ENCODE measurements at places on chromosomes 3 and 15. TPM values are rescaled to one million over a fixed set of nuclear protein-coding genes. Genes with fewer than 3 reads are reported as not detected.

- H3K27me3 ChIP-seq: no peaks in the 10 kb centered on the region
- H3K27ac ChIP-seq: no peak overlapping the region
- no peak for DNase-seq
- H3K4me1 ChIP-seq: no peaks in the 10 kb centered on the region
- H3K36me3 ChIP-seq: no peaks in the 10 kb centered on the region
These were observed 143.1 kb downstream of the NR2F2 start for GRCh38 chr15:96473556-96473955.

GRCh38 chr3:106347350-106347749, 478.5 kb upstream of the CBLB start:
- no peaks in the 10 kb centered on the region for H3K27me3 ChIP-seq
- H3K4me1 ChIP-seq: peaks cover 6% of the 10 kb centered on the region
- H3K27ac ChIP-seq: no peak overlapping the region
- no peak for DNase-seq
- H3K4me3 ChIP-seq: no peak overlapping the region
- H3K36me3 ChIP-seq: no peaks in the 10 kb centered on the region

DNA sequence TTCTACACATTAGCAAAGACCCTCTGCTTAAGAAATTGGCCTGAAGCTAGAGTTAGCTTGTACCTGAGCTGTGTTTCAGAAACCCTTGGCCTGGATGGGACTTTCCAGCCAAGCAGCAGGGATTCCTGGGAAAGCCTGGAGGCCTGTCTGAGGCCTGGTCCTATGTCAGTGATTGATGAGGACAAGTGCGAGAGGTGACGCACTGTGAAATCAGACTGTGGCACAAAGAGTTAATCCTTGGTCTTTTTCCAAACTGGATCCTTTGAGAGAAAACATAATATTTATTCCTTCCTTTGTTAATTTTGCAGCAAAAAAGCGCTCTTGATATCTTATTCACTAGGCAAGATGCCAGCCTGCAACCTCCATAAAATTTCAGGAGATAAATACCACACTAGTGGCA, 225.0 kb upstream of the ATP11B start:
- no peaks in the 10 kb centered on the region for H3K36me3 ChIP-seq
- DNase-seq: no peak
- H3K4me1 ChIP-seq: no peaks in the 10 kb centered on the region

GRCh38 chr15:89058876-89059405, 29.3 kb upstream of the ABHD2 start:
- no peaks in the 10 kb centered on the region for H3K27me3 ChIP-seq
- DNase-seq: no peak
- no peak overlapping the region for H3K27ac ChIP-seq
- H3K4me1 ChIP-seq: no peaks in the 10 kb centered on the region
- H3K36me3 ChIP-seq: no peaks in the 10 kb centered on the region

DNA sequence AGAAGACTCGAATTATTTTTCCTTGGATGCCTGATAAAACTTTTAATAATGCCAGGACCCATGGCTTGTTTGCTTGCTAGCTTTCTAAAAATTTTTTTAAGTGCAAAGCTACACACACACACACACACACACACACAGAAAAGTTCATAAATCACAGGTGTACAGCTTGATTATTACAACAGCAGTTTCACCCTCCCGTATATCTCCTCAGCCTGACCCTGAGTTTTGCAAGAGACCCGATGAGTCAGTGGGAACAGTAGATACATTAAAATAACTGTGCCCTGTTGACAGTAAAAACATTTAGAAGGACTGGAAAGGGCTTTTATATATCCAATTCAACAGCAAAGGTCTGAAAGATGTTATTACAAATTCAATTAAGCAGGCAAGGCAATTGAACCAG, 46.7 kb downstream of the EMC4 start:
- H3K27ac ChIP-seq: no peak overlapping the region
- H3K27me3 ChIP-seq: no peaks in the 10 kb centered on the region
- no peaks in the 10 kb centered on the region for H3K36me3 ChIP-seq
- DNase-seq: peak; percentile 87

- no peaks in the 10 kb centered on the region for H3K4me1 ChIP-seq
- DNase-seq: peak; percentile 42
- H3K27ac ChIP-seq: no peak overlapping the region
- H3K27me3 ChIP-seq: no peaks in the 10 kb centered on the region
- H3K36me3 ChIP-seq: no peaks in the 10 kb centered on the region
- no peak overlapping the region for H3K4me3 ChIP-seq
These were observed 36.2 kb upstream of the COL6A6 start for GRCh38 chr3:130480736-130481135.

- H3K27me3 ChIP-seq: peaks cover 2% of the 10 kb centered on the region
- H3K4me1 ChIP-seq: no peaks in the 10 kb centered on the region
- no peak within 1 kb of the TSS for H3K27ac ChIP-seq
These were observed at the start of gene GNB5 for GRCh38 chr15:52191207-52191606. Gene GNB5, minus strand, starts transcription at chr15:52191392. Its CDS starts 6,716 bp downstream, at chr15:52184676.

BCL2A1 gene
- total RNA-seq: 5.9 TPM

PAK6 gene
- total RNA-seq: under 0.01 TPM

LTK gene
- 0.99 TPM for total RNA-seq

GOLGA8O gene
- total RNA-seq: 0.99 TPM

CNTN3 gene
- 8.3 TPM for total RNA-seq

Measured in fibroblast of lung (primary cell).